ENCODE measurements at places on chromosomes 16 and 17.
A peak's percentile ranks its signal among the peaks of the same experiment; 100 is the strongest.

GRCh38 chr16:67679935-67680897 is 13.6 kb downstream of the C16orf86 start:
- no peak for DNase-seq

DNA sequence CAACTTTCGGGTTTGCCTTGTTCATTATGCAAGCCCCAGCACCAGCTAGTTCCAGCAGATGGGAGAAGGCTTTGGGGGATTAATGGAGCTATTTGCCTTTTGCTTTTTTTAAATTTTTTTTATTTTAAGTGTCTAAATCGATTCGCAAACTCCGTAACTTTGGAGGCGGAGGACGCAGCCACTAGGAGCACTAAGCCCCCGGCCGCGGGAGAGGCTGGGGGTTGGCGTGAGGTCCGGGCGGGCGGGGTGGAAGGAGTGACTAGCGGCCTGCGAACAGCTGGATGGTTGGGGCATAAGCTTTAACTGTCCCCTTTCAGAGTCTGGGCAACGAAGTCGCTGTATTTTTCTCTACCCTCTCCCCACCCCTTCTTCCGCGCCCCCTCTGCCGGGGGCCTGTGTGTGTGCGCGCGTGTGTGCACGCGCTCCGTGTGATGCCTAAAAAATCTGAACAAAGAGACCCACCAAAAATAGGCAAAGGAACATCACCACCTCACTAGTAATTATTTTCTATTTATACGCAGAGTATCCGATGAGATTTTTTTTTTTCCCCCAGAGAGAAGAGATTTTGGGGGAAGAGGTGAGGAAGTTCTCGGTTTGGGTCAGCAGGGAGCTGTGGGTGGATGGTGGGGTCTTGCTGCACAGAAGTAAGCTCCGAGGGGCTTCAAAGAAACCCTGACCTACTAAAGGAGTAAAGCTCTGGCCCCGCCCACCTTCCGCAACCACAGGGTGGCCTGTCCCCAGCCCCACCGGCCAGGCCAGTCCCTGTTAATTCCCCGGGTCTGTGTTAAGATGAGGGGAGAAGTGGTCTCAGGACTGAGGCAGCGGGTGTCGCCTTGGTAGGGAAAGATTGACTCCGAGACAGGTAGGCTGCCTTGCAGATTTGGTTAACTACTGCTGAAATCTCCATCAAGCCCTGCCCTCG is 2.3 kb downstream of the SHISA9 start:
- DNase-seq = no peak

DNA sequence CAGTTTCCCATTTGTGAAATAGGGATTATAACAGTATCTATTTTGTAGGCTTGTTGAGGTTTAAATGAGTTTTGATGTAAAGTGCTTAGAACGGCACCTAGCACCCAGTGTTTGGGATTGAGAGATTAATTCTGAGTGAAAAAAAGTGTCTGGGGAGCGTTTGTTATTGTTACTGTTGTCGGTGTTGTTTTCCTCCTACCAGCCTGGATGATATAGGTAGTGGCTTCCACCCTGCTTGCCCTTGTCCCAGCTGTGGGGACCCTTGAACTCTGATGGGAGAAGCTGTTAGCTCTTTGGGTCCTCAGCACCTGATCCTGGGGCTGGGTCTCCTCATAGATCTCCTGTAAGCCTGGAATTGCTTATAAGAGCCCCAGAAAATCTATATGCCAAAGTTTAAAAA is 4.9 kb downstream of the FMNL1 start:
- no peak for DNase-seq

- no peak for DNase-seq
These were observed 159.0 kb upstream of the MPHOSPH6 start for GRCh38 chr16:82328881-82329469.

GRCh38 chr17:58534901-58535421 is 20.5 kb upstream of the MTMR4 start:
- no peak for DNase-seq

GRCh38 chr16:886802-887731 is 83.7 kb downstream of the LMF1 start:
- no peak for DNase-seq

- DNase-seq = no peak
These were observed at the start of gene PLCD3 for GRCh38 chr17:45132320-45132571. TSS of gene PLCD3 (minus strand) at chr17:45132515. CDS start at chr17:45132410, 105 bp downstream.

DNA sequence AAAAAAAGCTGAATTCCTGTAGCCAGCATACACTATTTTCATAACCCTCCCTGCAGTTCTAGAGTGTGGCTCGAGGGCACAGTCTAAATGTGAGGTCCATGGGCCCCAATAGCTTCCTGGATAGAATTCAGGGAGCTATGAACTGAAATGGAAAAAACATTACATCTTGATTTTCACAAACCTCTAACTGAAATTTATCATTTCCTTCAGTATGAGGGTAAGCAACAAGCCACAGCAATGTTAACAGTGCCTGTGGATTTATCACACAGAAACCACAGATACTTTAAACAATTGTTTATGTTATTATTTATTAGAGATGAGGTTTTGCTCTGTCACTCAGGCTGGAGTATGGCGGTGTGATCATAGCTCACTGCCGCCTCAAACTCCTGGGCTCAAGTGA is 18.2 kb downstream of the TMEM92 start:
- DNase-seq = no peak

- DNase-seq = no peak
These were observed 1.1 kb downstream of the HSD17B1 start for GRCh38 chr17:42553866-42554249.

DNA sequence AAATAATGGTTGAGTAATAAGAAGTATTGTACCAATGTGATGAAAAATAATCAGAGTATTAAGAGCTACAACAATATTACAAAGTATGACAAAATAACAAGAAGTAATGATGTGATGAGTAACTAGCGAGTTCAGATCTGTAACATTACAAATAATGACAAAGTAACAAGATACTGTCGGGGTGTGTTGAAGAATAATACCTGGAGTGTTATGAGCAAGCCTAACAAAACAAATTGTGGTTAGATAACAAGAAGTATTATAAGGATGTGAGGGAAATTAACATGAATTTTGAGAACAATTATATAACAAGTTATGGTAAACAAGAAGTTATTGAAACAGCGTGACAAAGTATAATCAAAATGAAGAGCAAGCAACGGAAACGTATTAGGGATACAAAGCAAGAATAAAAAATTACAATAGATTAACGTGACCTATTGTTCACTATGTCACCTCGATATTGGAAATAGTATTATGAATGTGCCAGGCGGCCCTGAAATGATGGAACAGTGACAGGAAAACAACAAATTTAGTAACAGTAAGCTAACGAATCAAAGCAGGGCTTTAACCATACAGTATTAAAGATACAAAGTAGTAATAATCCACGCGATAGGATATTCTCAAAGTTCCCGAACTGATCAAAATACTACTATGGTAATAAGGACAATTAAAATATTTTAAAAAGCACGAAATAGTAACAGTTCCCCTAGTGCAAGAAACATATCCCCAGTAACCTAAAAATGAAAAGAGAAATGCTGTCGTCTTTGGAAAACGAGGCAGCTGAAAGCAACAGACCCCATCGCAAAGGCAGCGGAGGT is 1.6 kb downstream of the TBX4 start:
- no peak for DNase-seq

DNA sequence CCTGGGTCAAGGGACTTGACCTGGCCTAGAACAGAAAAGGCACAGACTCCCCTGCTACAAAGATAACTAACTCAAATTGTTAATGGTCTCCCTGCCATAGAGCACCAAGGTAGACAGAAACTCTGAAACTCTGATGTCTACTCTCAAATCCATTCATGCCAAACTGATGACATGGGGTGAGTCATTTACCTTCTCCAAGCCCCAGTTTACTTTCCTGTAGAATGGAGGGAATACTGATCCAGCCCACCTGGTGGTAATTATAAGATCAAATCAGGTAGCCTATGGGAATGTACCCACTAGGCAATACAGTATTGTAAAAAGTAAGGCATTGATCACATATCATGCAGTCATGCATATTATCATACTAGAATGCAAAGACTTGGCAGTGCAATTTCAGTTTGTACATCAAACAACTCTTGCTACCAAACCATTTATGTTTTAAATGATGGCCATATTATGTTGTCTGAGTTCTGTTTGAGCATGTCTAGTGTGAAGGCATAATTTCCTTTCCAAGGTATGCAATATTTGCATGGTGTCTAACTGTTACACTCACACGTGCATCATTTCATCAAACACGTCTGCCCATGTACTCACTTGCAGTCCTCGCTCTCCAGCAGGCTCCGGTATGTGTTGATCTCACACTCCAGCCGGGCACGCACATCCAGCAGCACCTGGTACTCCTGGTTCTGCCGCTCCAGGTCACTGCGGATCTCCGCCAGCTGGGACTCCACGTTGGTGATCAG is 3.0 kb downstream of the KRT31 start:
- no peak for DNase-seq

DNA sequence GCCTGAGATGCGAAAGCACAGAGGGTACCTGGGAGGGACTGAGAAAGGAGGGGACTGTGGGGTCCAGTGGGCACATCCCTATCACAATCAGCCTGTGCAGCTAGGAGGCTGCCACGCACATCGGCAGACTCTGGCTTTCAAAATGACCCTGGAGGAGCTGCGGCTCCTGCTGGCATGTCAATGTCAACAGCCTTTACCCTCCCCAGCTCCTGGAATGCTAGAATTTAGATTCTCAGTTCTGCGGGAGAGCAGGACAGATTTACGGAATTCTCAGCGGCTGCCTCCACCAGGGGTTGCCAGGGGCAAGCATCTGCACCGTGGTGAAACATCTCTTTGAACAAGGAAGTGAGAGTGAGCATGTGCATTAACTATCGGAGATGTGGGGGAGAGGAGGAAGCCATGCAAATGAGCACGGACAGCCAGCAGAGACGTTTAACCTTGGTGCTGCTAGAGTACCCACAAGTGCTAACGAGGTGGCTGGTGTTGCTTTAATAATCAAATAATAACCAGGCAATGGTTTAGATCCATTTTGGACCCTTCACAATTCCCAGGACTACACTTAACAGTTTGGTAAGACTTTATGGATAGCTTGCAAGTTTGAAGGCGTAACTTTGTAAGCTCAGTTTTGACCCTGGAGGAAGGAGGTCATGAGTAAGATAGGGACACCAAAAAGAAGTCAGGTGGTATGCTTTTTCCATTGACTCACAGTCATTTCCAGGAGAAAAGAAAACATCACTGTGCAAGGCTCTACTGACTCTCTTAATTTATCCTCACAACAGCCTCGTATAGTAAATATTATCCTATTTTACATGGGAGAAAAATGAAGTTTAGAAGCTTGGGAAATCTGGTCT is 54.1 kb downstream of the XYLT1 start:
- peak; percentile 21 for DNase-seq

DNA sequence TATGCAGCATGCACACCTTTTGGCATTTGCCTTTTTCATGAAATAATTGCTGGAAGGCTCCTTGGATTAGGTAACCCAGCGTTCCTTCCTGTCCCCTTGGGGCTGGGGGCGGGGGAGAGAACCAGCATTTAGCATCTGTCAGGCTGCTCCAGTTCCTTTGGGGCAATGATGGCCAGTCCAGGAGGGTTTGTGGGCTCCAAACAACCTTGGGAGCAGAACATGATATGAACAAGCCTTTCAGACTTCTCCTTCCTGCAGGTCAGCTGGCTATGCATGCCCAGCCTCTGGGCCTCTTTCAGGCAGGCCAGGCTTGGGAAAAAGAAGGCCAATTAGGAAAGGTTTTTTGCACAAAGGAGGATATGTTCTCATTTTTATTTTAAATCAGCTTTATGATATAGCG is 1.1 kb upstream of the SMTNL2 start:
- DNase-seq = no peak

DNA sequence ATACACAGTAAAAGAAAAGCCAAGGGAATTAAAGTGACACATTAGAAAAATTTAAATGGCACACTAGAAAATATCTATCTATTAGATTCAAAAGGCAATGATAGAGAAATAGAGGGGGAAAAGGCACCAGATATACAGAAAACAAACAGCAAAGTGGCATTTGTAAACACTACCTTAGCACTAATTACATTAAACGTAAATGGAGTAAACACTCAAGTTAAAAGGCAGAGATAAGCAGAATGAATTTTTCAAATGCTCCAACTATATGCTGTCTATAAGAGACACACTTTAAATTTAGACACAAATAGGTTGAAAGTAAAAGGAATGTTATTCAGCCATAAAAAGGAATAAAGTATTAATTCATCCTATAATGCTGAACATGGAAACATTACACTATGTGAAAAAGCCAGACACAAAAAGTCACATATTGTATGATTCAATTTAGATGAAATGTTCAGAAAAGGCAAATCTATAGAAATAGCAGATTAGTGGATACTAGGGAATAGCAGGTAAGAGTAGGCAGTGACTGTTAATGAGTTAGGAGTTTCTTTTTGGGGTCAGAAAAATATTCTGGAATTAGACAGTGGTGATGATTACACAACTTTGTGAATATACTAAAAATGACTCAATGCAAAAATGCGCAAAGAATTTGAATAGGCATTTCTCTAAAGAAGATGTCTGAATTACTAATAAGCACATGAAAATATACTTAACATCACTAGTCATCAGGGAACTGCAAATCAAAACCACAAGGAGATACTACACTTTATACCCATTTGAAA is 92.4 kb downstream of the BRIP1 start:
- no peak for DNase-seq

DNA sequence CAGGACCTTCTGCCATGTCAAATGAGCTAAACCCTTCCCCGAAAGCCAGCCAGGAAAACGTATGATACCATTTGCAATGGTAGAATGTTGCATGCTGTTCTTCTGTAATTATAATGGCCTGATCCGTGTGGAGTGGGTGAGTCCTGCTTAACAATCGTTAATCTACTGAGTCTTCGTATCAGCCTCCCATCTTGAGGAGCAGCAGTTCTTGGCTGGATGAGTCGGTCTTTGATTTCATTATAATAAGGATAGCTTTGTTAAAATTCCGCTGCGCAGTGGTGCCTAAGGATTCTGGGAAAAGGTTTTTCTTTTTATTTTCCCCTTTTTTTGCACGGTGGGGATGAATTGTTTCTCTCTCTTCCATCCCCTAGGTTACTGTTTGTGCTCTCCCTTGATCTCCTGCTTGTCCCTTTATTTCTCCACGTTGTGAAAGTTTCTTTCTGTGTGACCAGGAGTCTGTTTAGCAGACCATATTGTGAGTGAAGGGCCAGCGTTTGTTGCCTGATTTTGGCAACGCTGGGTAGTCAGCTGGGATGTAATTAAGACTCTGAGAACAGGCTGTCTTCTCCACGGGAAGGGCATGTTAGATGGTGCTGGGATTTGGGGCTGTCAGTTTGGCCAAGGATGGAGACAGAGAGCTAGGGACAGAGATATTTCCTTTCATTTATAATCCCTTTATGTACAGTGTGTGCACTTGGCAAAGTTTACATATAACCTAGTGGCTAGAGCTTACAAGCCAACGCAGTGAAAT is 263.0 kb downstream of the FTO start:
- DNase-seq = no peak

GRCh38 chr16:64121473-64121872 is 1000.4 kb downstream of the CDH11 start:
- no peak for DNase-seq

GRCh38 chr16:19132255-19132654 is 18.5 kb downstream of the ITPRIPL2 start:
- no peak for DNase-seq

DNA sequence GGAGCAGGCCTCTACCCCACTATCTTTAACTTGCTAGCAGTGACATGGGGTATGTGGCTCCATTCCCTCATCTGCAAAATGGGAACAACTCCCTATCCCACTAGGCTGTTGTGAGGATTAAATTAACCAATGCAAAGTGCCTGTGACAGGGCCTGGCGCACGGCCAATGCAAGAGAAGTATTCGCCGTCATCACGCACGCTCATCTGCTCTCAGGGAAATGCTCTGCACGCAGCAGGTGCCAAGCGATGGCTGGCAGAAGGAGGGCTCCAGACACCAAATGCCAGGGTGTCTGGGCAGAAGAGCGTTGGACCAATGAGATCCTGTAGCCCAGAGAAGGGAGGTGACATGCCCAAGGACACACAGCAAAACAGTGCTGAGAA is 17.3 kb downstream of the FAM83G start:
- no peak for DNase-seq

Data from activated CD4-positive, alpha-beta T cell treated with anti-CD3 and anti-CD28 coated beads for 1 hour (primary cell).